Lower lobe of right lung (tissue), 2 donors: ENCODE measurements at places on chromosomes 11 and 22. TPM values are rescaled to one million over a fixed set of nuclear protein-coding genes. Genes with fewer than 3 reads are reported as not detected.
A peak's percentile ranks its signal among the peaks of the same experiment; 100 is the strongest.

GRCh38 chr11:128627666-128628324, 40.4 kb upstream of the ETS1 start:
- no peak overlapping the region for H3K4me3 ChIP-seq
- H3K27me3 ChIP-seq, result no peaks in the 10 kb centered on the region
- peak overlapping the region; percentile 68 for H3K27ac ChIP-seq
- peaks cover 63% of the 10 kb centered on the region for H3K4me1 ChIP-seq
- no peak for DNase-seq

The DLG2 gene
- 7.2 TPM for total RNA-seq

The METTL15 gene
- total RNA-seq, result 15.2 TPM

DNA sequence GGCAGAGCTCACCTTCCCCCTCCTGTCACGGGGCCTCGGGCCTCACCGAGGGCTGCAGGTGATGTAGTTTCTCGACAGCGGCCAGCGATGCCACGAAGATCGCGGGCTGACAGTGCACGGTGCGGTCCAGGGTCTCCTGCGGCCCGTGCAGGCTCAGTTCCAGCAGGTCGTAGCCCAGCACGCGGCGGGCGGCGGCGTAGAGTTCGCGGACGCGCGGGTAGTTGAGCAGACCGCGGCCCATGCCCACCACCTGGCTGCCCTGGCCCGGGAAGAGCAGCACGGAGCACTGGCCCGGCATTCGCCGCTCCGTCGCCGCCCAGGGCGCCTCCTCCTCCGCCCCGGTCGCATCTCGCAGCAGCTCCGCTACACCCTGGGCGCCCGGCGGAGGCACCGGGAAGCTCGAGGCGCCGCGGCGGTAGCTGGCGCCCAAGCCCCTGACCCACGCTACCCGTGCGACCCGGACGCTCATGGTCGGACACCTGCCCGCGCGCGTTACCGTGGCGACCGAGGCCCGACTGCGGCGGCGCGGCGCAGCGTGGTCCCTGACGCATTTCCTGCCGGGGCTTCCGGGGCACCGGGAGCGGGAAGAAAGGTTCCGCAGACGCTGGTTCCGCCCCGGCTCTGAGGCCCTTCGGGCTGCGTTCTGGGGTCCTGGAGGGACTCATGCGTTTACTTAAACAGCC, at the start of gene MCAT:
Gene MCAT, minus strand, starts transcription at position 519 of the 683 bp plus-strand sequence. Its CDS starts 50 bp downstream, at position 469.
- no peaks in the 10 kb centered on the region for H3K27me3 ChIP-seq
- peak within 1 kb of the TSS; percentile 99 for H3K4me3 ChIP-seq
- H3K4me1 ChIP-seq, result peaks cover 28% of the 10 kb centered on the region
- peak within 1 kb of the TSS; percentile 86 for H3K27ac ChIP-seq

The IL17REL gene
- total RNA-seq, result 0.09 TPM

DNA sequence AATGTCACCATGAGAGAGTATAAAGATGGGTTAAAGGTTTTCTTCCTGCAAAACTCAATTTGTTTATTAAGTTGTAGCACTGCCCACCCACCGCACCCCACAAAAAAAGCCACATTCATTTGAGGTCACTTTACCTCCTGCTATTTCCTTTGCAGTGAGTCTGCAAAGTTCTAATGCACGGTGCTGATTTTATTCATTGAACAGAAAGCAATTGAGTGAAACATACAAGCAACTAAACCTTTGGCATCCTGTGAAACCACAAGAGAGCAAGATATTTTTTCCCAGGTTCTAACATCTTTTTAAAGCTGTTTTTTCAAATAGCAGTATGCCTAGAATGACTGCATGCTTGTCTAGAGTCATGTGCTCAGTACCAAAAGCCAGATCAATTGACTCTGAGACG, 39.0 kb downstream of the RRAS2 start:
- peaks cover 11% of the 10 kb centered on the region for H3K4me1 ChIP-seq
- no peaks in the 10 kb centered on the region for H3K27me3 ChIP-seq
- DNase-seq, result no peak
- no peak overlapping the region for H3K4me3 ChIP-seq
- H3K27ac ChIP-seq, result no peak overlapping the region

DNA sequence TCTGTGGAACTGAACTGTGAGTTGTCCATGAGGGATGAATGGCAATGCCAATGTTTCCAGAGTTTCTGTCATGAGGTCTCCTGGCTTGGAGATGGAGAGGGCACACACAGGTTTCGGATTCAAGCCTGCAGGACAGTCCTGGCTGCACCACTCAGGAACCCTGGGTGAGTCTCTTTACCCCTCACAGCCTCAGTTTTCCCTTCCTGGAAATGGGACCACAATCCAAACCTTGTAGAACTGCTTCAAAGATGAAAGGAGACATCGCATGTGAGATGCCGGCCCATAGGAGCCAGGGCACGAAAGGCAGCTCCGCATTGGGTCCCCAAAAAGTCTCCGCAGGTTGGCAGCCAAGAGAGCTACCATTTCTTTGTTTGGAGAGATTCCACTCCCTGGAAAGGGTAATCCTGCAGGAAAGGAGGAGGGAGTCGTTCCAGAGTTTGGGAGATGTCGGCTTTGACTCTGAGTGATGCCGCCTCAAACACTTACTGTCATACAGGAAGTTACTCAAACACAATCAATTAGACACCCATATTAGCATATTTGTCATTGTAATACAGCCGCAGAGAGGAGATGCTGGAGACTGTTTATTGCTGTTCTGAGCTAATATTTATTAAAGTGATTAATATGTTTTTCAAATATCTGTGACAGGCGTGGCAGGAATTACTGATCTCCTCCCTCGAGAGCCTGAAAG, 318.3 kb downstream of the MN1 start:
- no peak overlapping the region for H3K4me3 ChIP-seq
- no peaks in the 10 kb centered on the region for H3K4me1 ChIP-seq
- H3K36me3 ChIP-seq, result no peaks in the 10 kb centered on the region
- no peak for DNase-seq
- no peaks in the 10 kb centered on the region for H3K27me3 ChIP-seq

- H3K4me3 ChIP-seq, result no peak overlapping the region
- H3K4me1 ChIP-seq, result no peaks in the 10 kb centered on the region
- no peak overlapping the region for H3K27ac ChIP-seq
- DNase-seq, result no peak
- peaks cover 25% of the 10 kb centered on the region for H3K27me3 ChIP-seq
- no peaks in the 10 kb centered on the region for H3K36me3 ChIP-seq
These were observed 987.6 kb downstream of the TBC1D22A start for GRCh38 chr22:47750086-47750485.

DNA sequence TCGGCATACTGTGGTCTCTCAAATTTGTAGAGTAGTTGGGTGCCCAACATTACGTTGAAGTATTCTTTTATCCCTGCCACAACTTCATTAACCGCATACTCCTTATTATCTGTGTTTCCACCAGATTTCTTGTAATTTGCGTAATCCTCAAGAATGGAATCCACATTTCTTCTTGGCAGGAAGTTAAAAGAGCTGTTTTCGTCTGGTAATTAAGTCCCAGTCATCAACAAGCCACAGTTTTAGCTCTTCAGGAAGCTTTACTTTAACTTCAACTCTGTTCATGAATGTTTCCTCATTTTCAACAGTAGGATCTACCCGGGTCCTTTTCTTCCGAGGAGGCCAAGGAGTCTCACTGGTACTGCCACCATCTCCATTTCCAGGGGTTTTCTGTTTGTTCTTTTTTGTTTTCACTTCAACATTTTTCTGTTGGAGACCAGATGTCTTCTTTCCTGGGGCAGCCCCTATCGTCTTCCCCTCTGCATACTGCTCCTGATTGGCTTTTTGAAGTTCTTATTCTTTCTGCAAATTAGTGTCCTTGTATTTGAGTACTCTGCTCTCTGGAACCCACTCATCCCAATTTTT, 30.3 kb downstream of the PDE3B start:
- H3K27me3 ChIP-seq, result no peaks in the 10 kb centered on the region
- no peak overlapping the region for H3K27ac ChIP-seq
- DNase-seq, result no peak
- H3K4me1 ChIP-seq, result no peaks in the 10 kb centered on the region
- no peak overlapping the region for H3K4me3 ChIP-seq

DNA sequence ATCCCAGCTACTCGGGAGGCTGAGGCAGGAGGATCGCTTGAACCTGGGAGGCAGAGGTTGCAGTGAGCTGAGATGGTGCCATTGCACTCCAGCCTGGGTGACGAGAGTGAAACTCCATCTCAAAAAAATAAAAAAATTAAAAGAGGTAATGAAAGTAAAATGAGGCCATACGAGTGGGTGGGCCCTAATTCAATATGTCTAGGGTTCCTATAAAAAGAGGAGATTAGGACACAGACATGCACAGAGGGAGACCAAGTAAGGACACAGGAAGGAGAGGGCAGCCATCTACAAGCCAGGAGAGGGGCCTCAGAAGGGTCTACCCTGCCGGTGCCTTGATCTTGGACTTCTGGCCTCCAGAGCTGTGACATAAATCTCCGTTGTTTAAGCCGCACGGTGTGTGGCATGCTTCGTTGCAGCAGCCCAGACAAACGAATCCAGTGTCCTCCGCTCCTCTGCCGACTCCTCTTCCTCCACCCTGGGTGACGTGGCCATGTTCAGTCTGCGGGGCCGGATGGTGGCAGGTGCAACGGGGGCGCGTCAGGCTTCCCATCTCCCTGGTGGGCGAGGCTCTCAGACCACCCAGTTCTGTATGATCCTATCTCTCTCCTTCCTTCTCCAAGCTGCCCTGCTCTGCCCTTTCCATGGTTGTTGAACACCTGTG, 51.6 kb upstream of the PARVG start:
- no peak overlapping the region for H3K27ac ChIP-seq
- H3K4me1 ChIP-seq, result peaks cover 18% of the 10 kb centered on the region
- DNase-seq, result peak; percentile 35
- peaks cover 28% of the 10 kb centered on the region for H3K36me3 ChIP-seq
- H3K27me3 ChIP-seq, result no peaks in the 10 kb centered on the region

The SESN3 gene
- 33.8 TPM for total RNA-seq

- H3K4me1 ChIP-seq, result no peaks in the 10 kb centered on the region
- no peak overlapping the region for H3K27ac ChIP-seq
- H3K27me3 ChIP-seq, result no peaks in the 10 kb centered on the region
- H3K36me3 ChIP-seq, result no peaks in the 10 kb centered on the region
- DNase-seq, result no peak
These were observed 107.7 kb downstream of the CRYBB2 start for GRCh38 chr22:25327018-25327755.
